ENCODE measurements at places on chromosomes 13 and 19.

DNA sequence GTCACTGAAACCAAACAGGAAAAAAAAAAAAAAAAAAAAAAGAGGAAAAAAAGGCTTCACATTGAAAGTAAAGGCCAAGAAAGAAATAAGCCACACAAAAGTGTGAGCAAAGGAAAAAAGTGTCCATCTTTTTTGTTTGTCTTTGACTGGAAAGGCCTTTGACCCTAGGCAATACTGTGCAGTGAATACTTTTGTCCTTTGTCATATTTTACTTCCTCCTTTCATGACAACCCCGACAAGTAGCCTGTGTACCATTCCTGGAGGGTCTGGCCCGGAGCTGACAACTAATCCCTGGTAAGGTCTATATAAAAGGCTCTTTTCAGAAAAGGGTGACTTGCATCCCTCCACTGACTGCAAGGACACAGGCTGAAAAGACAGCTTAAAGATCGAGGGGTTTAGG, 12.9 kb upstream of the MICU2 start:
- DNase-seq: no peak

GRCh38 chr13:34208336-34208735, 390.4 kb downstream of the RFC3 start:
- DNase-seq: no peak

- DNase-seq: no peak
Observed at GRCh38 chr13:29384466-29384865, 211.0 kb downstream of the SLC7A1 start.

- DNase-seq: no peak
Observed at GRCh38 chr13:46662690-46663089, 109.7 kb downstream of the LRCH1 start.

DNA sequence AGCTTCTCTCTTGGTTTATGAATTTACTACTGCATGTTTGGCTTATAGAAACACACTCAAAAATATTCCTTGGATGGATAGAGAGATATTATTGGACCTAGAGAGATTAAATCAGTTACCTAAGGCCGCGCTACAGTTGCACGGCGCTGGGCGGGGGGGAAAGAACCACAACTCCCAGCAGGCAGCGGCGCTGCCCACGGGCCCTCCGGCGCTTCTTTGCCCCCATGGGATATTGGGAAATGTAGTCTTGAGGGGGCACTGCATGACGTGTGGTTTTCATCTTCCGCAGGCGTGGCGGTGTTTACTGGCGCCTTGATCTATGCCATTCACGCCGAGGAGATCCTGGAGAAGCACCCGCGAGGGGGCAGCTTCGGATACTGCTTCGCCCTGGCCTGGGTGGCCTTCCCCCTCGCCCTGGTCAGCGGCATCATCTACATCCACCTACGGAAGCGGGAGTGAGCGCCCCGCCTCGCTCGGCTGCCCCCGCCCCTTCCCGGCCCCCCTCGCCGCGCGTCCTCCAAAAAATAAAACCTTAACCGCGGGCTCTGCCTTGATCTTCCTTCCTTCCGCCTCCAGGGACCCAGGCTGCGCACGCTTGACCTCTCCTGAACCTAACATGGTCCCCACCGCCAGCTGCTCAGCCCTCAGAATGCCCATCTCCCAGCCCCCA, 4.8 kb downstream of the EMP3 start:
- DNase-seq: peak; percentile 84

DNA sequence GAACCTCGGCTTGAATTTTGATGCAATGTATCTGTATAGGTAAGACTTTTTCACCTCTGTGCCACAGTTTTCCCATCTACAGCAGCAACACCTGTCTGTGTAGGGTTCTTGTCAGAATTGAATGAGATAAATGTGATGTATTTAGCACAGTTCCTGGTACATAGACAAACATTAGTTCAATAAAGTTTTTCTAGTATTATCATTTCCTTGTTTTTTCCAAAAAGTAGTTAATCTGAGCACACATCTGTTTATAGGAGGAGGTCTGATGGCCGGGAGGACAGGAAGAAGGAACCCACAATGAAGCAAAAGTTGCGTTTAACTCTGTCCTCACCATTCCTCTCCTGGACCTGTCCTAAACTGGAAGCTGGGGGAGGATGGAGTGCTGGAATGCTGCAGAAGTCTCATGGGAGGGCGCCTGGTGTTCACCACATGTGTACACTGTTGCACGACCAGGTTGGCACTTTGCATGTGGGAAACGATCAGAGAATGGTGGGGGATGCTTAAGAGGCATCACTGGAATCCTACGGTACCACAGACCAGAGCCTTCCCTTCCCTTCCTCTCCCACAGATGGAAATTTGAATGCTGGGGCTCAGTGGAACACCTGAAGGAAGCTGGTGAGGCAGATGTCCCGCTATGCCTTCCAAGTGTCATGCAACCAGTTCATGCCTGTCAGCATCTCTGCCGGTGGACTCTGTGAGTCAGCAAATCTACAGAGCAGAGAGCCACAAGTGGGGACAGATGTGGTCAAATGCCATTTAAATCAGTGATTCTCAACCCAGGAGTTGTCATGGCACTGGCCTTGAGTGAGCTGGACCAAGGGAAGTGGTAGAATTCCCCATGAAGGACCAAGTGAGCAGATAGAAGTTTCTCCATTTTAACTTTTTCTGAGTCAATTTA, 315.6 kb downstream of the DLEU7 start:
- DNase-seq: no peak

GRCh38 chr13:99254830-99255229, 3.3 kb downstream of the GPR18 start:
- no peak for DNase-seq

DNA sequence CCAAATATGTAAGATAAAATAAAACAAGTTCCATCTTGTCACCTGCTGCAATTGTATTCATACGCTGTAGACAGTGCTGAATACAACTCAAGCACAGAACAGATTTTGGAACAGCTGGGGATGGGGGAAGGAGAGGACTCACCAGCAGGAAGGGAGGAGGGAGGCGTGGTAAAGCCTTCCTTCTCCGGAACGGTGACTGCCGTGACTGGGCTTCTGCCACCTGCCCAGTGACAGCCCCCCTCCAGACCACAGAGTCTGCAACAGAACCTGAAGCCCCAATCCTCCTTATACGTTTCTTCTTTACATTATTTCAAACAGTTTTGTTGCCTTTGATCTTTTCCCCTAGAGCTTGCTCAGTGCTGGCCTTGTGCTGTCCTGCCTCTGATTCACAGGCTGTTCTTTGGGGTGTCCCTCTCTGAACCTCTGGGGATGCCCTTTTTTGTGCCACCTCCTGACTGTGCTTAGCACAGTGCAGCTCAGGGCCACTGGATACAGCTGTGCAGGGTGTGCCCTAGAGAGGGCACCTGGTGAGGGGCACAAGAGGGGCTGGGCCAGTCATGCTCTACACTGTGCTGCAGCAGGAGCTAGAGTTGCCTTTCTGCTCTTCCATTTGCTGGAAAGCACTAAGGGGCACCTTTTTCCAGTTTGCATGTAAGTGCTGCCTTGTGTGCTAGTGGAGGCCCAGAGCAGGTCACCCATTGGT, 213.0 kb downstream of the ZIC5 start:
- no peak for DNase-seq

DNA sequence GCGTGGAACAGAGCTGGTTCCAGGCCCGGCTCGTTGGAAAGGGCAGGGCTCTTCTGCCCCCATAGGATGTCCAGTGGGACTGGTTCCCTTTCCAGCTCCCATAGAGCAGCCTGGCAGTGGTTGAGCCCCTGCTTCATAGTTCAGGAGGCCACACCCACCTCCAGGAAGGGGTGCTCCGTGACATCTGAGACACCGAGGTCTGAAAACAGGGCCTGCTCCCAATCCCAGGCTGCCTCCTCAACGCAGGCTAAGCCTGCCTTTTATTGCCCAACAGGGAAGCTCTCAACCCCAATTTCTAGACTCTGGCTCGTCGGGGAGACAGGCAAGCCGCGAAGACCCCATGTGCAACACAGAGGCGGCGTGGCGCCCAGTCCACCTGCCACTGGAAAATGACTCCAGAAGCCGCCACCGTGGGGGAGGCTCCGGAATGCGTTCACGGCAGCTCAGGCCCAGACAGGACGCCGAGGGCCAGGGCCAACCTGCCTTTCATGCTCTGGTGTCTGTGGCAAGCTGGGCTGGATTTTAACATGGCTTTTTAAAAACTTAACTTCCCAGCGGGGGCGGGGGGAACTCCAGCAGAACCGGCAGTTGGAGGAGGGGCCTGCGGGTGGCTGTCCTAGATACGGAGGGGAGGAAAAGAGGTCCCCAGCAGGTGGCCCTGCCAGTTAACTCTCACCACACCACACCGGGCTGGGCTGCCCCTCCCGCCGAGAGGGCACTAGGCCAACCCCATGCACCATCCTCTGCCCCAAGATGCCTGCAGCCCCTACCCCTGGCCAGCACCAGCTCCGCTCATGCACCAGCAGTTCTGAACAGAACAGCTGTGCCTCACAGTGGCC, 17.9 kb upstream of the TINCR start:
- DNase-seq: peak; percentile 78

DNA sequence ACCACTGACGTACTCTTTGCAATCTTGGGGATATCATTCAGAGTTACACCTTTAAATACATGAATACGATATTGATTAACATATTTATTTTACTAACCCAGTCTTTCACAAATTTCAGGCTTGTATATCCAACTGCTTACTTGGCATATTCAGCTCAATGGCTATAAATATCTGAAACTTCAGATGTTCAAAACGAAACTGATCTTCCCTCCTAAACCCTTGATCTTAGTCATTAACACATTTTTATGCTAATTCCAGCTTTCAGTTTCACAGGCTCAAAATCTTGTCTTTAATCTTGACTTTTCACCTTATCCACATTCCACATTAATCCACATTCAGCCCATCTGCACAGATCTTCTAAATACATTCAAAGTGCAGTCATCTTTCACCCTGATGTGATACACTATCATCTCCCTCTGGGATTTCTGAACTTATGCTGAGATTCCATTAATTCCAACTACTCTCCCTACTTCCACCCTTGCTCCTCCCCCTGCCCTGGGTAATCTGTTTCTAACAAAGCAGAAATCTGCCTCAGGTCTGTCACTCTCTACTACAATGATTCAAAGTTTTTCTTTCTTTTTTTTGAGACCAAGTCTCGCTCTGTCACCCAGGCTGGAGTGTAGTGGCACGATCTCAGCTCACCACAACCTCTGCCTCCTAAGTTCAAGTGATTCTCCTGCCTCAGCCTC, 387.2 kb downstream of the GPC5 start:
- DNase-seq: no peak

DNA sequence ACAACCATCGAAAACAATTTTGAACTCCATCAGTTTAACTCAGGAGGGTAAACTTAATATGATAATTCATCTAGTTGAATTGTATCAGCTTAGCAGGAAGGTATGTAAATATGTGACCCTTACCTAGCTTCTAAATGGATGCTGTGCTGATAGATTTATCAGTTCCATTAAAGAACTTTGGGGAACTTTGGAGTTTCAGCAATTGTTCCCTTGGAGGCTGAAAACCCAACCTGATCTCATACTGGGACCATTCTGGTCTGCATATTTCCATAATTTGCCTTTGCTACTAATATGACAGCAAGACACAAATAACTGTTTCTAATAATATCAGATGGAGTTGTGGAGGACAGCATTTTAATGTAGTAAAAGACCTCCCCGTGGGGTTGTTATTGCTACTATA, 127.8 kb downstream of the GGACT start:
- DNase-seq: no peak

- no peak for DNase-seq
Observed at GRCh38 chr19:44725251-44725650, 23.3 kb upstream of the BCL3 start.

DNA sequence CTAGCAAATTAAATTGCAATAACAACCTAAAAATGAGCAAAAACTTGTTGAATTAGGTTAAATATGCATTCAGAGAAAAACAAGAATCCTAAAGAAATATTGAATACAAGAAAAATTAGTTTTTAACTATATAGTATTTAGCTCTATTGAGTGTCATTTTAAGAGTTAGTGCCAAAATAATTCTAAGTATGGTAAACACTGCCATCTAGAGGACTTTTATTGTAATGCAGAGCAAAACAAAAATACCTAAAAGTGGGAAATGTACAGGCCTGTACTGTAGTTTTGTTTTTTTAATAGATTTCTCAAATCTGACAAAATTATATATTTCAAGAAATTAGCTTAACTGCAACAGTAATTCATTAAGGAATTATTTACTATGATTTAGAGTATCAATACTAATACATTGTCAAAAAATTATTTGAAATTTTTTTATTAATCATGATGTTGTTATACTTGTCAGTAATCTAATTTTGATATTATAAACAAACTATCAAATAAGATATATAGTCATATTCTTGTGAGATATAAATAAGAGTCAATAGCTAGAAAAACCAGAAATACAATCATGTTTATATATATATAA, 8.2 kb upstream of the PCDH9 start:
- peak; percentile 16 for DNase-seq

DNA sequence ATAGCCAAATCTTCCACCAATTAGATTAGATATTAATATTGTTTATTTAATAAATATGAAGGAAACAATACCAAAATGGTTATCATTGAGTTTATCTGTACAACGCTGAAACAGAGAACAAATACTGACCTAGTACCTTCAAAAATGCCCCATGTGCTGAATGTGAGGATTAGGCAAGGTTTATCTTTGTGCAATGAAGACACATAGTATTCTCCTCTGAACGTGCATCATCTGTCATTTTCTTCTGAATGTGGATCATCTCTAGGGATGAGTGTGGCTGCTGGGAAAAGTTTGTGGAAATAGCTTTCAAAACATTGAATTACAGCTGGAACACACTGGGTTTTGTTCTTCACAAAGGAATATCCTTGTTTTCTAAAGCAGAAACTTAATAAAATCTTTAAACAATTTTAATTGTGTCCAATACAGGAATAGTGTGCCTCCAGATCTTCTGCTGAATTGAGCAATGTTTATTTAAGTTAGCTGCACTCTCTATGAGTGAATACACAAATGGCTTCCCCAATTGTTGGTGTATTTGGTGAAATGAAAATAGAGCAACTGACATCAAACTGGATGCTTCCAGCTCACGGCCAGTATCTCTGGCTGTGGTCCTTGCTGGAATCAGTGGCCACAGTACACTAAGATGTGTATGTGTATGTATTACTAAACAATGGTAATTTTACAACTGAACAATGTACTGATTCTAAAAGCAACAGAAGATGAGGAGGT, 6.7 kb downstream of the COL4A1 start:
- no peak for DNase-seq
